ENCODE measurements at places on chromosomes 3 and 15. TPM values are rescaled to one million over a fixed set of nuclear protein-coding genes. Genes with fewer than 3 reads are reported as not detected.
A peak's percentile ranks its signal among the peaks of the same experiment; 100 is the strongest.

- no peaks in the 10 kb centered on the region for H3K4me1 ChIP-seq
- no peaks in the 10 kb centered on the region for H3K36me3 ChIP-seq
- H3K4me3 ChIP-seq = no peak overlapping the region
- H3K27ac ChIP-seq = no peak overlapping the region
- no peaks in the 10 kb centered on the region for H3K27me3 ChIP-seq
- no peak for DNase-seq
Observed at GRCh38 chr3:62462104-62462762, 88.9 kb upstream of the FEZF2 start.

DNA sequence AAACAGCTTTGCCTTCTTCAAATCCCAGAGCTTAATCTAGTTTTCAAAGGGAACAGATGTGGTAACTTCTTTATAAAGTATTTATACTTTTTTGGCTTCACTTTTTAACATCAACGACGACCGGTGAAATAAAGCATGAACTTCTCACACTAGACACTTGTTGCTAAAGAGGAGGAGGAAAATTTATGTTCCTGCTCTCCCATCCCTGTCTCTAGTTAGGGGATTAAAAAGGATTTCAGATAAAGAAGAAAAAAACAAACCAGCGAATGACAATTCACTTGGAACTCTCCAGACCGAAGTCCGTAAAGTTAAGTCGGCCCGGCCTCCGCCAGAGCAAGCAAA is 672 bp downstream of the NEDD4 start:
- H3K4me1 ChIP-seq = no peaks in the 10 kb centered on the region
- H3K27ac ChIP-seq = peak overlapping the region; percentile 95

GRCh38 chr15:85609492-85609891 is 185.2 kb downstream of the KLHL25 start:
- no peaks in the 10 kb centered on the region for H3K4me1 ChIP-seq
- H3K4me3 ChIP-seq = no peak overlapping the region
- DNase-seq = no peak
- no peak overlapping the region for H3K27ac ChIP-seq

DNA sequence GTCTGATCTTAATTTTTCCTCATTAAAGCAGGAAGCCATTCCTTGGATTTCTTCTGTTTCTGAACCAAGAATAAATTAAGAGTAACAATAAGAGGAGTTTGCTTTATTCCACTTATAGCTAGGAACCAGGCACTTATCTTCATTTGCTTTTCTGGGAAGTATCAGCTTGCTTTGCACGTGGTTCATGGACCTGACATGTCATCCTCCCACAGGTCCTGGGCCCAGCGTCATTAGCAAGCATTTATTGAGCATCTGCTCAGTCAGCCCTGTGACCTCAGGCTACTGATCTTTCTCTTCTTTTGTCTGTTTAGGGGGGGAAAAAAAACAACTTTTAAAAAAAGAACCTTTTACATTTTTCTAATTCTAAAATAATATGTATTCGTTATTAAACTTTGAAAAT is 34.7 kb upstream of the CRTC3 start:
- no peaks in the 10 kb centered on the region for H3K27me3 ChIP-seq
- H3K27ac ChIP-seq = no peak overlapping the region
- no peak overlapping the region for H3K4me3 ChIP-seq

The TMCO5A gene
- total RNA-seq = not detected

DNA sequence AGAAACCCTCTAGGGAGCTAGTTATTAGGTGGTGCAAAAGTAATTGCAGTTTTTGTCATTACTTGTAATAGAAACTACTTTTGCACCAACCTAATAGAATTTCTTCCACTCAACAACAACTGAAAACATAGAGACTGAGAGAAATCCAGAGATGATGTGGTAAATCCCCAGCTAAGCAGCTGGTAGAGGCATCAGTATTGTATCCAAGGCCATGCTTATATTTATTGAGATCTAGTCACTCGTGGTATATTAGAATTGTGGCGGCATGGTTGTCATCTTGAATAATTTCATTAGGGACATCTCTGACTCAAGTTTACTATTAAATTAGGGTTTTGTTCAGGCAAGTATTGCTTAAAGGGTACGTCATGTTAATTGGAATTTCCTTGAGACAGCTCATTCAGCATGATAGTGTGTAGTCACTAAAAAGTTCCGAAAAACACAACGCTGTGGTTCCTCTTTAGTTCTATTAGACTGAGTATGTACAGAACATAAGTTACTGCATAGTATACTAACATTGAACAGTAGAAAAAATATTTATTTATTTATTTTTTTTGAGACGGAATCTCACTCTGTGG is 35.3 kb downstream of the PAK2 start:
- no peak for DNase-seq
- peak overlapping the region; percentile 96 for H3K27ac ChIP-seq
- no peak overlapping the region for H3K4me3 ChIP-seq

The MED12L gene
- 5.9 TPM for total RNA-seq

DNA sequence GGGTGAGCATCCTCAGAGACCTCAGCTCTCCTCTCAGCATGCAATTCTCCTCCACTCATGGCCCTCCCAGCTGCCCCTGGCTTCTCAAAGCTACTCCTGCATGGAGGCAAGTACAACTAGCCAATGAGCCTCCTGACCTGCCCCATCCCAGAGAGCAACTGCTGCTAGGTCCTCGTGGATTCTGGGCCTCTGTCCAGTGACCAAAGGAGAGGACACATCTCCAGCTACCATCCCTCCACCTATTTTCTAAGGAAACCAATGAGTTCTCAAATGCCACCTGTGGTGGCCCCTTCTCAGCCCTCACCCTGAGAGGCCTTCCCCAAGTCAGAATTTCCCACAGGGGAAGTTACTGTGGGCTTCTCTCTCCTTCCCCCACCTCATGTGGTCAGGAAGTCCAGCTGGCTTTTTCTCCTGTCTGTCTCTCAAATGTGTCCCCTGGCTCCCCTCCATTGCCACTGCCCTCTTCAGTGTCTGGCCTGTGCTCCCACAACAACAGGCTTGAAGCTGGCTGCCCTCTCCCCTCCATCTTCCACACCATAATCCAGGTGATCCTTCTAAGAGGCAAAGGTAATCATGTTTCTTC is 43.0 kb downstream of the LIPC start:
- no peaks in the 10 kb centered on the region for H3K27me3 ChIP-seq
- H3K4me3 ChIP-seq = no peak overlapping the region
- DNase-seq = no peak
- H3K36me3 ChIP-seq = no peaks in the 10 kb centered on the region
- H3K4me1 ChIP-seq = no peaks in the 10 kb centered on the region

GRCh38 chr3:184472723-184473428 is 88.7 kb upstream of the EPHB3 start:
- peak; percentile 47 for DNase-seq
- no peak overlapping the region for H3K4me3 ChIP-seq
- H3K27me3 ChIP-seq = no peaks in the 10 kb centered on the region
- H3K27ac ChIP-seq = no peak overlapping the region
- H3K4me1 ChIP-seq = no peaks in the 10 kb centered on the region

GRCh38 chr3:12508291-12508700 is 24.0 kb downstream of the TSEN2 start:
- no peak overlapping the region for H3K27ac ChIP-seq
- peaks cover 9% of the 10 kb centered on the region for H3K4me1 ChIP-seq
- H3K4me3 ChIP-seq = no peak overlapping the region
- H3K27me3 ChIP-seq = no peaks in the 10 kb centered on the region
- H3K36me3 ChIP-seq = peaks cover 2% of the 10 kb centered on the region

DNA sequence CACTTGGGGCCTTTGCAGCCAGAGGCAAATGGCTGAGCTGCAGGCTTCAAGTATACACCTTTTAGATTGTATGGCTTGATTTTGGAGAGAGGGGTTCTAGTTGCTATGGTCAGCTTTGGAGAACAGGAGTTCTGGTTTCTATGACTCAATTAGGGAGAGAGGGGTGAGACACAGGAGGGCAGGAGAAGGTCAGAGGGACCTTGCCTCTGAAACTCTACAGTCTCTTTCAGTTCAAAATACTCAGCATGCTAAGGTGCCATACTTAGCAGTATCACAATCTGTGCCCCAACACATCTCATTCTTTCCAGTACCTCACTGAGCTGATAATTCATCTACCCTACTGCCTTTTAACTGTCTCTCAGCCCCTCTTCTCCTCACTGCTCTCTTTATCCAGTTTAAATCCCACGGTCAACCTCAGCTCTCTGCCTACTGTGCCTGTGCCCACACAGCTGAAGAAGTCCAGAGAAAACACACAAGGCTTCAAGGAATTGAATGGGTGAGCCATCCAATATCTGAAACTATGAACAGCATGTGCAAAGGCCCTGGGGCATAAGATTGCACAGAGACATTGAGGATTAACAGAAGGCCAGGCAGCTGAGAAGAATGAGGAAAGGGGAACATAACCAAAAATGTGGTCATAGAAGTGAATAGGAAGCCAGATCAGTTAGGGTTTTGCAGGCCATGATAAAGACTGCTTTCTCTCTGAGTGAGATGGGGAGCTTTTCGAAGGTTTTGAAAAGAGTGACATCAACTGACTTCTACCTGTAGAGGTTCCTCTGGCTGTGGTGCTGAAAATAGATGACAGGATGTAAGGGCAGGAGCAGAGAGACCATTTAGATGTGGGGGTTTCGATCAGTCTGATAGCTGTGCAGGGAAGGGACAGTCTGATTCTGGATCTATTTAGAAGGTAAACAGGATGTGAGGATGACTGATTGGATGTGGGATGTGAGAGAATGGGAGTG is 54.5 kb upstream of the C3orf80 start:
- H3K27ac ChIP-seq = no peak overlapping the region
- H3K4me3 ChIP-seq = no peak overlapping the region
- H3K4me1 ChIP-seq = no peaks in the 10 kb centered on the region
- H3K36me3 ChIP-seq = no peaks in the 10 kb centered on the region
- no peak for DNase-seq

GRCh38 chr15:70474471-70475406 is 288.6 kb downstream of the UACA start:
- peak; percentile 64 for DNase-seq
- no peak overlapping the region for H3K4me3 ChIP-seq
- peak overlapping the region; percentile 72 for H3K27ac ChIP-seq
- no peaks in the 10 kb centered on the region for H3K27me3 ChIP-seq
- H3K36me3 ChIP-seq = no peaks in the 10 kb centered on the region

DNA sequence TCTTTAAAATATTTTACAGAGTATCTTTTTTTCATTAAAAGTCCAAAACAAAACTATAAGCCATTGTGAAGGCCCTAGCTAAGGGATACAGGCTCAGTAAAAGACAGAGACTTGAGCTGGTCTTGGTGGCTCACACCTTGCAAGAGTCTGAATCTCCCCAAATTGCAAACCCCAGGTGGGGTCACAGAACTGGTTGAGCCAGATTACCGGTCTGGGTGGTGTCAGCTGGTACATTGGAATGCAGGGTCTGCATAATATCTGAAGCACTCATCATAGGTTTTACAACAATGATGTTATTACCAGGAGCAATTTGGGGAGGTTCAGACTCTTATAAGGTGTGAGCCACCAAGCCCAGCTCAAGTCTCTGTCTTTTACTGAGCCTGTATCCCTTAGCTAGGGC is 201.2 kb upstream of the ARPP21 start:
- DNase-seq = no peak
- no peak overlapping the region for H3K27ac ChIP-seq
- H3K4me1 ChIP-seq = no peaks in the 10 kb centered on the region
- no peaks in the 10 kb centered on the region for H3K27me3 ChIP-seq

The PLSCR5 gene
- not detected for total RNA-seq

DNA sequence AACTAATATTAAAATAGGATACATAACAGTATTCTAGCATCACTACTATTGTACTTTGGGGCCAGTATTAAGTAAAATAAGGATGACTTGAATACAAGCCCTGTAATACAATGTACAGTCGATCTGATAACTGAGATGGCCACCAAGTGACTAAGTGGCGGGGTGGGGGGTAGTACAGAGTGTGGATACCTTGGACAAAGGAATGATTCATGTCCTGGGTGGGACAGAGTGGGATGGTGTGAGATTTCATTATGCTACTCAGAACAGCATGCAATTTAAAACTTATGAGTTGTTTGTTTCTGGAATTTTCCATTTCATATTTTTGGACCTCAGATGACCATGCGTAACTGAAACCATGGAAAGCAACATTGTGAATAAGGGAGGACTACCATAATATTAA is 46.0 kb downstream of the SLC7A14 start:
- no peaks in the 10 kb centered on the region for H3K27me3 ChIP-seq
- H3K4me3 ChIP-seq = no peak overlapping the region
- H3K36me3 ChIP-seq = no peaks in the 10 kb centered on the region
- no peak for DNase-seq
- H3K27ac ChIP-seq = no peak overlapping the region

The SLTM gene
- 110 TPM for total RNA-seq

DNA sequence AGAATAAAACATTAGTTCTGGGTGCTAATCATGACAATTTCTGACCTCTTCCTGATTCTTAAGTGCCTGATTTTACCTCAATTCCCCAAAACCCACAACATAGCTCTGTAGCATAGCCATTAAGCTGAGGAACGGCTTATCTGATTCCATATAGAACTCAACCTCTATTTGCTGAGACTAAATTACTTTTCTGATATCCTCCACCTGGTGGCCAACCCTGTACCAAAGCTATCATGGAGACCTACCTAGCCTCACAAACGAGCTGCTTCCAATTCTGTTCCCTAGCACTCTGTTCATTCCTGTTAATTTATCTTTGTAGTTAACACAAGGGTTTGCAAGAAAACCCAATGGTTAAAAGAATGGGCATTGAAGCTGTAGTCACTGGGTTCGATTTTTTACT is 245.2 kb downstream of the PLOD2 start:
- H3K27ac ChIP-seq = no peak overlapping the region
- H3K4me1 ChIP-seq = no peaks in the 10 kb centered on the region
- H3K27me3 ChIP-seq = no peaks in the 10 kb centered on the region
- no peak for DNase-seq
- no peaks in the 10 kb centered on the region for H3K36me3 ChIP-seq

The AADACL2 gene
- not detected for total RNA-seq

The SCG5 gene
- 0.44 TPM for total RNA-seq

DNA sequence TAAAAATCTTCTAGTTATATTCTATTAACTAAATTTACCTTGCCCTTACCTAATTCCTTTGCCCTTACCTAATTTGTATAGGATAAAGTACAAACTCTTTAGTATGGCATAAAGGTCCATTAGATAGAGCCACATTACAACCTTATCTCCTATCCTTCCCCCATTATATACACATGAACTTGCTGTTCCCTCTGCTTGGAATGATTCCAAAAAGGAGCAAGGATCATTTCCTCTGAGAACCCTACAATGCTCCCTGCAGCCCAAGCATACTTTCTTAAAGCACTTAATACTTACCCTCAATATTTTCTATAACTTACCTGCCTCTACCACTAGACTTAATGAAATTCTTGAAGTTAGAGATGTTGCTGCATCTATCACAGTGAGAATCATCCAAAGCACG is 118.9 kb upstream of the CCDC54 start:
- no peak overlapping the region for H3K27ac ChIP-seq
- no peak overlapping the region for H3K4me3 ChIP-seq
- no peaks in the 10 kb centered on the region for H3K27me3 ChIP-seq
- H3K4me1 ChIP-seq = peaks cover 3% of the 10 kb centered on the region
- H3K36me3 ChIP-seq = no peaks in the 10 kb centered on the region

The TM2D3 gene
- 33.5 TPM for total RNA-seq
